ENCODE measurements at places on chromosomes 1 and 21. TPM values are rescaled to one million over a fixed set of nuclear protein-coding genes. Genes with fewer than 3 reads are reported as not detected.

WNT9A gene
- not detected for total RNA-seq

EPS8L3 gene
- not detected for total RNA-seq

OR10Z1 gene
- total RNA-seq, result not detected

SEC16B gene
- total RNA-seq, result 0.10 TPM

DEPDC1 gene
- 16.8 TPM for total RNA-seq

NFASC gene
- total RNA-seq, result 0.16 TPM

Data from GM12878 (cell line).